ENCODE measurements at places on chromosomes 2 and 18.

- no peak for DNase-seq
Measured at GRCh38 chr18:46445522-46446313, 211.3 kb downstream of the LOXHD1 start.

- DNase-seq, result no peak
Measured at GRCh38 chr18:49172246-49172645, 221.5 kb upstream of the SMAD7 start.

DNA sequence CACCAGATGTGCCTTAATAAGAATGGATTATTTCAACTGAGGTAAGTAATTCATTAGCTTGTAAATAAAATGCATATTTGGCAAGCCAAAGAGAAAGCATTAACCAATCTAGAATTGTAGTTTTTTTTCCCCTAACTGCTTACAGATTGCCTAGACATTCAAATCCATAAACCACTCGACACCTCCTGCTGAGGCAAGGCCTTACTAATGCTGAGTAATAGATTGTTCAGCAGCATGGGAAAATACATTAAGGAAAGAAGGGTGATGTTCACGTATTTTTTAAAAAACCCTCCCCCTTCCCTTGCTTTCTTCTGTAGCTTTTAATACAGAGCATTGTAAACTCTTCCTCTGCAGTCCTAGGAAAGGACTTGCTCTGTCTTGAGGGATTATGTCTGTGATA lies 17.0 kb upstream of the LINC00305 start:
- no peak for DNase-seq

DNA sequence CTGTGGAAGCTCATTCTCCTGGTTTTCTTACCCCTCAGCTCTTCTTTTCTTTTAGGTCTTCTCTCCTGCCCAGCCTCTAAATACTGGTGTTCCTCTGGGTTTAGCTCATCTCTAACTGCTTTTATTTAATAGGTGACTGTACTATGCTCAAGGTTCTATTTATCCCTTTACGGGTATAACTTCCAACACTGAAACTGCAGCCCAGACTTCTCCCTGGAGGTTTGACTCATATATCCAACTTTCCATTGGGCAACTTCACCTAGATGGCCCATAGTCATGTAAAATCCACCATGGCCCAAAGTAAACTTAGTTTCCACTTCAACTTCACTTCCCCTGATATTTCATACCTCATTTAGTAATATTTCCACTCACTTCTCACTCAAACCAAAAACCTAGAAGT lies 273.1 kb downstream of the PLCL1 start:
- no peak for DNase-seq

DNA sequence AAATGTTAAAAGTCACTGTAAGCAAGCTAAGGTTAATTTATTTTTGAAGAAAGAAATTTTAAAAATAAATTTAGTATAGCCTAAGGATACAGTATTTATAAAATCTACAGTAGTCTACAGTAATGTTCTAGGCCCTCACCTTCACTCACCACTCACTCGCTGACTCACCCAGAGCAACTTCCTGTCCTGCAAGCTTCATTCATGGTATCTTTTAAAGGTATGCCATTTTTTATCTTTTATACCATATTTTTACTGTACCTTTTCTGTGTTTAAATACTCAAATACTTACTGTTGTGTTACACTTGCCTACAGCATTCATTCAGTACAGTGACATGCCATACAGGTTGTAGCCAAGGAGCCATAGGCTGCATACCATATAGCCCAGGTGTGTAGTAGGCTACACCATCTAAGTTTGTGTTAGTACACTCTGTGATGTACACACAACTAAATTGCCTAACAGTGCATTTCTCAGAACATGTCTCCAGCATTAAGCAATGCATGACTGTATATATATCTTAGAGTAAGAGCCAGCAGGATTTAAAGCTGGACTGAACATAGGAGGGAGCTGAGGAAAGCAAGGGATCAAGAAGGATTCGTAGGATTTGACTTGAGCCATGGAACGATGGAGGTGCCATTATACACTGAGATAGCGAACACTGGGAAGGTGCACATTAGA lies 83.1 kb upstream of the KLF7 start:
- DNase-seq, result no peak

- DNase-seq, result no peak
Measured at GRCh38 chr18:58727776-58728500, 56.7 kb downstream of the MALT1 start.

DNA sequence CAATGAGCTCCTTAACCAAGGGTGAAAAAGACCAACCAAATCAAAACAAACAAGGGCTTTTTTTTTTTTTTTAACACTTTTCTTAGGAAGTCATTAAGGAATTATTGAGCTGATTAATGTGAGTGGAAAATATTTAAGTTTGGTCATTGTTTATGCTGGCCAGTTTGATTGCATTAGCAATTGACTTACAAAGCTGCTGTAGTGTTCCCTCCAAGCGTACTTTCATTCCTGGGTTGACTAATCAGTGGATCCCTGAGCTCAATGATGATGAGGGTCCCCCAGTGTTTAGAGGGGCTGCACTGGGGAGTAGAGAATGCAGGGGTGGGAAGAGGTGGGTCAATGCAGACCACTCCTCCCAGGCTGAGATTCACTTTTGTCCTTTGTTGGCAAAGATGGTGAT lies 119.3 kb downstream of the PRKCE start:
- no peak for DNase-seq

GRCh38 chr2:197191940-197192322 lies 118.6 kb downstream of the ANKRD44 start:
- DNase-seq, result no peak

DNA sequence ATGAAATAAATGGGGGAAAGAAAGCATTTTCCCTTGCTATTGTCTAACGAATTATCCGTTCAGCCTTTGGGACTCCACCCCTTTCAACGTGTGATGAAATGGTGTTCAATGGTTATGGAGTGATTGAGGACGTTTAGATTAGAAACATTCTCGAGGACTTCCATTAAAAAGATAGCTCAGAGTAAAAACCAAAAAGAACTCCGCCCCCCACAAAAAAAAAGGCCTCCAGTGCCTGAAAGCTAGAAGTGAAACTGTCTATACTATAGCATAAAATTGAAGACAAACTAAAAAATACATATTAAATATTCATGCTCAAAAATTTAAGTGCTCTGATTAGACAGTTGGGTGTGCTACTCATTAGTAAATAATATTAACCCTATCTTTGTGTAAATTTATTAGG lies 3.0 kb upstream of the ZNF516 start:
- DNase-seq, result no peak

DNA sequence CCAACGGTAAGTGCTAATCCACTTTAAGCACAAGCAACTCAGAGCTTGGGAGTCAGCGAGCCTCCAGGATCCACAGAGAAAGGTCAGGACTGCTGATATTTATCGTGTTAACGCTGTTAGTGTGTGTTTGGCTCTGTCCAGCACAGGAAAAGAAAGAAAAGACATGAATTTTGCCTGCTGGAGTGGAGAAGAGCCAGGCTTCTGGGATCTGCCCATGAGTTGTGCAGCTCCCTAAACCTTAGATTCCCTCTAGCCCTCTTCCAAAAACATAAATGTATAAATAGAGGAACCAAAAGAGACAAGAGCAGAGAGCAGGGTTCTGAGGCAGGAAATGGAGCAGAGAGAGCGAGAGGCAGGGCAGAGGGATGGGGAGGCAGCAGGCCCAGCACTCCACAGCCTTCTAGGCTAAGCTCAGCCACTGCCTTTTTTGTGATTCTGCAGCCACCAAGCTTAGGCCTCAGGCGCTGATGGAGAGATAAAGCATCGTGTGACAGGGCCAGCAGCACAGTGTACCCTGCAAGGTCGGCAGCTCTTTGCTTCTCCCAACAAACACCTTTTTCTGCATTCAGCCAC lies 14.5 kb upstream of the MAT2A start:
- DNase-seq, result no peak

DNA sequence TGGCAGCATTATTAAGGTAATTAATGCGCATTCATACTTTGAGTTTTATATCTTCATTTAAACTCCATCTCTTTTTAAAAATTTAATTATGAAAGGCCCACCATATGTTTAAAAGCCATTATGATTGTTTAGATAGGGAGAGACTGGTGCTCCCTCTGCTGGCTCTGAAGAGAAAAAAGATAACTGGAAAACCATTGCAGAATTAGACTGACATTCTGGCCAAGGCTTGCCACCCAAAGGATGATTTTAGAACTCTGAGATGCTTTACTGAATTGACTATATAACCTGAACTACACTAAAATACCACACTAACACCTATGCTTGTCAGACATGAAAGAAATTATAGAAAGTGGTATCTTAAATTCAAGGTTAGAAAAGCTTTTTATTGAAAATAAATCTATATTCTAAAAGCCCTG lies 127.6 kb upstream of the SPOPL start:
- no peak for DNase-seq

- DNase-seq, result no peak
Measured at GRCh38 chr2:70668432-70668831, 99.6 kb downstream of the ADD2 start.

- no peak for DNase-seq
Measured at GRCh38 chr2:229553091-229553490, 161.3 kb downstream of the DNER start.

DNA sequence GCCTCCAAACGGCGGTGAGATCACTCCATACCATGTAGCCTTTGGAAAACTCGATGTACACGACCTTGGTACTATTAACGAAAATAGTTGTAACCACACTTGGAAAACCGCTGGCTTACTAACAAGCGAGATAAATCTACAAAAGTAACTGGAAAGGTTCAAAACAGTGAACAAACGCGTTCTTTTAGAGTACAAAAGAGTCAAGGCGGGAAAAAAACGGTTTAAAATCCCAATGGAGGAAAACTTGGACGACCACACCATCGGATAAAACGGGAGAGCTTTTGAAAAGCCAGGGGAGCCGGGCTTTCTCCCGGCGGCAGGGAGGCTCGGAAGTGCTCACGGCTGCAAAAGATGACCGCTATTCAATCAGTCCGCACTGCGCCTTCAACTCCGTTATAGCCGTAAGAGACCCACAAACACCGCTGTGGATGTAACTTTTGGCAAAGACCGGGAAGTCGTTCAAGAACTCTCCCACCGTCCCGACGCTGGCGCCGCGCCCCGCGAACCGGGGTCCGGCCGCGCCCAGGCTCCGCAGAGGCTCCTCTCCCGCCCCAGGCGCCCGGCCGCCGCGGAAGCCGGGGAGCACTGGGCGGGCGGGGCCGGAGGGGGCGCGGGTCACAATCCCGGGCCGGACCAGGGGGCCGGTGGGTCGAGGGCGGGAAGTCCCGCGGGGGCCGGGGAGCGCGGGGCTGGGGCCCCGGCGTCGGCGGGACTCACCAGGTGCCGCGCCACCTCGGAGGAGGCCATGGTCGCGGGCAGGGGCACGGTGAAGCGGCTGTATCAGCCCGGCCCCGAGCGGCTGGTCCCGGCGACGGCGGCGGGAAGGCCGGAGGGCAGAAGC lies 465 bp downstream of the SEPTIN10 start:
- DNase-seq, result no peak

DNA sequence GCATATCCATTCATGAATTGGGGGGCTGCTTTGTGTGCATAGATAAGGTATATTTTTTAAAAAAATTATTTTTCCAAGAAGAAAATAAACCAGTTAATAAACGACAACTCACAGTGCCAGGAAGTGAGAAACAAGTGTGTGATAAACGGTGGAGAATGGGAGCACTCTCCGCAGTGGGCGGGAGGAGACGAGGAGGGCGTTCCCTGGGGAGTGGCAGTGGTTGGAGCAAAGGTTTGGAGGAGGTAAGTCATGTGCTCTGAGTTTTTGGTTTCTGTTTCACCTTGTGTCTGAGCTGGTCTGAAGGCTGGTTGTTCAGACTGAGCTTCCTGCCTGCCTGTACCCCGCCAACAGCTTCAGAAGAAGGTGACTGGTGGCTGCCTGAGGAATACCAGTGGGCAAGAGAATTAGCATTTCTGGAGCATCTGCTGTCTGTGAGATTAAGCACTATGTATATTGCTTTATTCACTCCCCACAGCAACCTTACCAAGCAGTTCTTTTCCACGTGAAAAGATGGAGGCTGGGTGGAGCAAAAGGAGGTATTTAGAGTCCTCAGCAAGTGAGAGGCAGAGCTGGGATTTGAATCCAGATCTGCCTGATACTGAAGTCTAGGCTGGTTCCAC lies 27.0 kb upstream of the CASP8 start:
- peak; percentile 83 for DNase-seq

DNA sequence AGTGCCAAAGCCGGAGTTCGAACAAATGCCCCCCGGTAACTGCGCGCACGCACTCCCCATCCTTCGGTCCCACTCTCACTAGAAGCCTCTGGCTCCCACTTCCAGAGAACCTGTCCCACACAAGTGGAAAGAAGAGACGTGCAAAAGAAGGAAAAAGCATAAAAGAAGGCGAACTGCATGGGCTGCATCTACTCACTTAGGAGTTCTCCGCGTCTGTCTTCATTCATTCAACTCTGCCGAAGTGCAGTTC lies 312 bp downstream of the NR4A2 start:
- DNase-seq, result no peak

GRCh38 chr2:64913357-64913869 lies 75.8 kb upstream of the SLC1A4 start:
- peak; percentile 28 for DNase-seq

DNA sequence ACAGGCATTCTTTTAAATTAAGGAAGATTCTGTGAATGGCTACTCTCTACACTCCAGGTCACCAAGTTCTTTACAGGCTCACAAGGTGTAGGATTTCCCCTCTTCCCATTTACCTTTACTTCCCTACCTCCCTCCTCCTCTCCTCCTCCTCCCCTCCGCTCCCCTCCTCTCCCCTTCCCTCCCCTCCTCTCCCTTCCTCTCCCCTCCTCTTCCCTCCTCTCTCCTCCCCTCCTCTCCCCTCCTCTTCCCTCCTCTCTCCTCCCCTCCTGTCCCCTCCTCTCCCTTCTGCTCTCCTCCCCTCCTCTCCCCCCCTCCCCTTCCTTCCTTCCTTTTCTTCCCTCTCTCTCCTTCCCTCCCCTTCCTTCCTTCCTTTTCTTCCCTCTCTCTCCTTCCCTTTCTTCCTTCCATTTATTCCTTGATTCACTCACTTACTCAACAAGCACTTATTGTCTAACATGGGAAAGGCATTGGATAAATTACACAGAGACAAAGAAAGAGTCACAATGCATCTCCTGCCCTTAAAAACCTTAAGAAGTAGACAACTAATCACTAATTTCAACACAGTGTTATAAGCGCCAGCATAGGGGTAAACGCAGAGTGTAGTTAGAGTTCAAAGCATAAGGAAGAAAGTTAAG lies 152.3 kb downstream of the CCDC178 start:
- no peak for DNase-seq

DNA sequence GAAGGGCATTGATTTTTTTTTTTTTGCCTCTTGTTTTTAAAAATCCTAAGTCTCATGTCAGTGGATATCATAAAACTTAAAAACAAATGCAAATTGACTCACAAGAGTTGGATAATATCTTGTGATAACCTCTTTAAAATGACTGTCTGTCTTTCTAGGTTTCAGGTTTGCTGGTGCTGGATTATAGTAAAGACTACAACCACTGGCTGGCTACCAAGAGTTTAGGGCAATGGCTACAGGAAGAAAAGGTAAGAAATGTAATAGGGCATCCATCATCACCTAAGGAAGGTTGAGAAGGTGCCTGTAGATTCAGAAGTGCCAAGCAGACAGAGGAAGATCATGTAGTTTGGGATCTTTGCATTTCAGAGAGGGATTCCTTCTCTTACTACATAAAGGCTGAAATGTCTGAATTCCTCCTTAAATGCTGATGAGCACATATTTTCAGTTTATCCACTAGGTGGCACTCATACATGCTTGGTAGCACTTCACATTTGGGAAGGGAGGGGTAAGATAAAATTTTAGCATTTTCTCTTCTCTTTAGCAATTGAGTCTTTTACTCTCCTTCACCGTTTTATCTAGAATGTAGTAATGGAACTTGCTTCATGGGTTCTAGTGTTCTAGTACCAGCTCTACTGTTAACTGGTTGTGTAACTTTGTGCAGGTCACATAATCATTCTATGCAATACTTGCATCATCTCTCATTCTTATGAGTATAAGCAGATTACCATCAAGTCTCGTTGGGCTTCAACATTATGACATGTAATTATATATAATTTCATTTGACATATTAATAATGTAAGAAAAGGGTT lies 21.1 kb downstream of the CPS1 start:
- peak; percentile 16 for DNase-seq
